ENCODE measurements at places on chromosomes 7 and 10.

- no peak for DNase-seq
These were observed 435.6 kb upstream of the NFE2L3 start for GRCh38 chr7:25716421-25716820.

DNA sequence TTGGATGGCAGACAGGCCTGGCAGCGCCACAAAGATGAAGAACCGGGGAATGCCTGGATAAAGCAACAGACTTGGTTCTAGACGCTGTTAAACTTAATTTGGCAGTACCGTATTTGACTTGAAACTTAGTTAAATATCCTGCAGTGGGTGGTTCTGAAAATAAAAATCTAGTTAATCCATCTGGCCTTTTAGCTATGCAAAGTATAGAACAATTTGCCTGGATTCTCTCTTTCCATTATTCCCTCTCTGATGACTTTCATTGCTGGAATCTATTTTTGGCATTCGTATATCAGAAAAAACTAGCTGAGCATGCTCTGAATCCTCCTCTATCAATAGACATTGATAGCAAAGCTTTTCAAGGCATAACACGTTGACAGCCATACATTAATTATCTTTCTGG is 203.6 kb downstream of the MACC1 start:
- DNase-seq = no peak

DNA sequence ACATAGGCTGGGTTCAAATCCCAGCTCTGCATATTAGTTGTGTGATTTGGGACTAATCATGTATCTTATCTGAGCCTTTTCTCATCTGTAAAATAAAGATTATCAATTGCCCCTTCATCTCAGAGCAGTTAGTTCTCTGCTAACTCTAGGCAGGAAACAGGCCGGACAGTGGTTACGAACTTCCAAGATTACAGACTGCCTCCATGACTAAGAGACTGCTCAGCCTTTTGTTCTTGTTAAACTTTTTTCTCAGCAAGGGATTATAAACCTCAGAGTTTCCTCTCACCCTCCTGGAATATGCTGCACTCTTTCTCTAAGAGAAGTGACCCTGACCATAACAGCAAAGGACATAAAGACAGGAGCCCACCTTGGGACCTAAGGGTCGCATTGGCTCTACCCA is 52.5 kb upstream of the NFKB2 start:
- no peak for DNase-seq

DNA sequence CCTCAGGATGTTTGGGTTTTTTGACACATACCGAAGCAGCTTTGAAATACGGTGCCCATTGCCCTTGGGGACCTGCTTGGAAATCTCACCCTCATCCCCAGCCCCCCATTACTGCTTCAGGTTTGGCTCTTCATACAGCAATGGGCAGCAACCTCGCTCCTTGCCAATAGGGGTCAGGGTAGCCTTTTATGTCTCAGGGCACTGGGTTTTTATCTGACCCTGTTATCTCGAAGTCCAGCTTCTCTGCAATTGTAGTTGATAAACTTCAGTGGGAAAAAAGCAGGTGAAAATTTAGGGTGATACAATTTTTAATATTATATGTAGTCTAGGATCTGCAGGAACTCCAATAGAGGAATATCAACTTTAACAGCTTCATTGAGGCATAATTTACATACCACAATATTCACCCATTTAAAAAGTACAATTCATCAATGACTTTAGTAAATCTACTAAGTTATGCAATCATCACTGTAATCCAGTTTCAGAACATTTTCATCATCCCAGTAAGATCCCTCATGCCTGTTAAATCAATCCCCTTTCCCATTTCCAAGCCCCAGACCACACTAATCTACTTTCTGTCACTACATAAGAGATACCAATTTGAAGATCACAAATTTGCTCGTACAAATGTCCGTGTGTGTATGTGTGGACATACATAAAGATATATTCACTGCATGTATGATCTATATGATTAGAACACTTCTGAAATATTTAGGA is 386.2 kb downstream of the KCNMA1 start:
- peak; percentile 57 for DNase-seq

DNA sequence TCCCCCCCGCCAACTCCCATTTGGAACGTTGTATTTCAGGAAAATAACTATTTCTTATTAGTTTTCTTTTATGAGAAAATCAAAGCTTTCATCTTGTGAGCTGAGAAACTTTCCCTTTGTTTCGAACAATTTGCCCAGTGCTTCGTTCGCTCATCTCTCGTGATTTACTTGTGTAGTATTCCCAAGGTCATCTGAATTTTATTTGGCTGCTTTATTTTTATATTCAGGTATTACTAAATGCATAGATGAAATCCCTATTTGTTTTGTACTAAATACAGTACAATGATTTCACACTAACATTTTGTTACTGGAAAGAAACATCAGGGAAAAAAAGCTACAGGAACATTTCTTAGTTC is 12.0 kb upstream of the EBLN1 start:
- no peak for DNase-seq

DNA sequence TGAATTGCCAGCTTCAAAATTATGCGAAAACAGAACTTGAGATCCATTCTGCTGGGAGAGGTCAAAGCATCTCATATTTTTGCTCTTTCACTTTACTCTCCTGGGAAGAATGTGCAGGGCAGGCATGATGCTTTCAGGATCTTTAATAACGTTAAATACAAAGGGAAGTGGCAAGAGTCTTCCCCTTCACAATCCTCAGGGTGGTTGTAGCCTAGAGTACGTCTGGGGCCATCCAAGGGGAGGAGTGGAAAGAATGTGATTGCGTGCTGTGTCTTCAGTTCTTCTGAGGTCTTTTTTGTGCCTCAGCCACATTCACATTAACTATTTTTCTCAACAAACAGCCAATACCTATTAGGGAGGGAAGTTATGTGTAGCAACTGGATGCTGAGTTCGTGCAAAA is 207.3 kb downstream of the HGF start:
- no peak for DNase-seq

GRCh38 chr7:157043745-157044144 is 33.3 kb upstream of the MNX1 start:
- peak; percentile 31 for DNase-seq

GRCh38 chr10:76329891-76330575 is 898.6 kb downstream of the LRMDA start:
- DNase-seq = no peak

Measured in left lobe of liver (tissue), 2 donors.